ENCODE measurements at places on chromosomes 5 and 9. TPM values are rescaled to one million over a fixed set of nuclear protein-coding genes. Genes with fewer than 3 reads are reported as not detected.

DNA sequence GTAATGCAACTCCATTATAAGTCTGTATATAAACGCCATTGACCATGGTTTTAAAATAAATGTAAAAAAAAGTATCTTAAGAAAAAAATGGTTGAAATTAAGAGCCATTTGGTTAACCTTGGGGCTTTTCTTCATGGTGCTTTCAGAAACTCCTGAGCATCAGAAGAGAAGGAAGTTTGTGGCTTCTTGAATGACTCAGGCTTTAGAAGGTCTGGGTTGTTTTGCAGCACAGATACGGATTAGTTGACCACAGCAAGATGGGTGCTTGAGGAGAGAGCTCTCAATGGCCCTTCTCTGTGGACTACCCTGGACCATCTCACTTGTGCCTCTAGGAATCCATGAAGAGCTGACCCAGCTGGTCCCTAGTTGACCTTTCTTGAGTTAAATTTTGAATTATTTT lies 189.5 kb downstream of the TMEM38B start:
- no peak for DNase-seq

DNA sequence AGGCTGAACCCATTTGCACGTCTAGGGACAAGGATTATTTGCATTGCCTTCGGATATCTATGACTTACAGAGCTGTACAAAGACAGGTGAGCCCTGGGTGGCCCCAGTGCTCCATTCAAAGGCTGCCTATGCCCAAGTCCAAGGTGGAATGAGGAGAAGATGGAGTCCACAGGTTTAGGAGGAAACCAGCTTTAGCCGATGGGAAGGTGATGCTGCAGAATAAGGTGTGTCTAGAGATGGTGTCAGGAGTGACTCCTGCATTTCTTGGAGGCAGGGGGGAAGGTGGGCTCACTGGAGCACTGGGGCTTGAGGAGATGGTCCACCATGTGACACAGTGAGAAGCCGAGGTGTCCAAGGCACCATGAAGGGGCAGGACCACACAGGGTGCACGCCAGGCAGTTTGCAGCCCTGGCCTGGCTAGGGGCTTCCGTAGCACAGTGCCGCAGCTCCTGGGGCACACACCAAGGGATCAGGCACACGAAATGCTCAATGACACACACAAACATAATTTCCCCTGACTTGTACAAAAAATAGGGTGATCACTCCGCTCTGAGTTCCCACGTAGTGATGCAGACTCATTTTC lies 32.1 kb downstream of the SEMA4D start:
- DNase-seq: no peak

- DNase-seq: no peak
These were observed 23.5 kb upstream of the ADCY2 start for GRCh38 chr5:7372399-7372798.

- DNase-seq: no peak
These were observed 5.5 kb upstream of the DNAJB5 start for GRCh38 chr9:34984049-34984448.

IFNA2 gene
- not detected for total RNA-seq

TAS2R1 gene
- total RNA-seq: not detected

OR13C9 gene
- not detected for total RNA-seq

FGD3 gene
- 2.2 TPM for total RNA-seq

ENHO gene
- total RNA-seq: not detected

TRPM6 gene
- total RNA-seq: 0.19 TPM
